Mucosa of gallbladder (tissue), 1 donor: ENCODE measurements at places on chromosomes 3 and 15. TPM values are rescaled to one million over a fixed set of nuclear protein-coding genes. Genes with fewer than 3 reads are reported as not detected.

DNA sequence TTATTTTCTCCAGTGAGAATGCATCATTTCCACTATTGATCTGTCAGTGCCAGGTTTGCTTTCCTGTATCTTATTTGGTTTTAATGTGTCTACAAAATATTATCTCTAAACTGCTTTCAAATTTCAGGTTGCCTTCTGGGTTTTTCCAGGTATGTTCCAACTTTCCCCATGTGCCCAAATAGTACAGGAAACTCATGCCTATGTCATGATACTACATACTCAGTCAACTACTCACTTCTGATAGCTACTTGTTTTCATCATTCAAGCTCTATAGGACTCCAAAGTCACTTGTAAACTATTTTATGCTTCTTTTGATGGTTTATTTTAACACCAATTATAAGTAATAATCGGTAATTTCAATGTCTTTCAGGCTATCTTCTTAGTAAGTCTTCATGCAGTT is 134.8 kb upstream of the TTC14 start:
- no peak for DNase-seq

DNA sequence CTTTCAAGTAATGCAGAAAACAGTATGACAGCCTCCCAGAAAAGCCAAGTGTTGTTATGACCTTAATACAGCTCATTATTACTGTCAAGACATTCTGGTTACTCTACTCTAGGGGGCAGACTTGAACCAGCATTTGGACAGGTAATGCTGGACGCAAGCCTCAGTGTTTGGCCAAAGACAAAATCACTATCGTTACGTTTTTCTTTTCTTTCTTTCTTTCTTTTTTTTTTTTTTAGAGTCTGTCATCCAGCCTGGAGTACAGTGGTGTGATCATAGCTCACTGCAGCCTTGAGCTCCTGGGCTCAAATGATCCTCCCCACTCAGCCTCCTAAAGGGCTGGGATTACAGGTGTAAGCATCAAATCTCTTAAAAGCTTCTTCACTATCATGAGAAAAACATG is 29.4 kb upstream of the TMEM45A start:
- DNase-seq, result peak; percentile 33

DNA sequence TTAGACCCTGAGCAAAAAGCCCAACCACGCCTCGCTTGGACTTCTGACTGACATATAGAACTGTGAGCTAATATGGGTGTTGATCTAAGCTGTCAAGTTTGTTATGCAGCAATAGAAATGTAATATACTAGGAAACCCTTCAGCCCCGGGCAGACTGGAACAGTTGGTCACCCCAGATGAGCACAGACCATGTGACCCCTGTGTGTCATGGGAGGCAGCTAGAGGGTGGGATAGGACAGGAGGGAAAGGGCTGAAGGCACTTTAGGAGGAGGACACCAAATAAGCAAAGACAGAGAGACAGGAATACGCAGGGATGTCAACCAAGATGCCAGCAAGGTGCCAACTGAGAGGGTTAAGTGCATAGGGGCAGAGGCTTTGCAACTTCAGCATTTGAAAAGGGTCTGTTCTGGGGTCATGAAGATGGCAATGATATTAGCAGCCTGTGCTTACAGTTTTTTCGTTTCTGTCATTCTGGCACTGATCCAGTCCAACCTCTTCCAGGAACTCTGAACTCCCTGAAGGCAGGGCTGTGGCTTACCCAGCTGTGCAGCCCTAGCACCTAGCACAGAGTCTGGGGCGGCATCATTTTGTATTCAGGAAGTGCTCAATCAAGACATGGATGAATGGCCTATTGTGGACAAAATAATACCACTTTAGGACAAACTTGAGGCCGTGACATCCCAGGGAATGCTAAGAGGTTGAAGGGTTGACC is 51.4 kb downstream of the HES1 start:
- no peak for DNase-seq

GRCh38 chr3:173893066-173893465 is 495.5 kb downstream of the NLGN1 start:
- no peak for DNase-seq

GRCh38 chr3:6119367-6119766 is 741.5 kb upstream of the GRM7 start:
- DNase-seq, result no peak

GRCh38 chr3:69686056-69686455 is 53.2 kb upstream of the MITF start:
- no peak for DNase-seq

GRCh38 chr15:92883876-92884435 is 16.2 kb upstream of the CHD2 start:
- DNase-seq, result no peak

- DNase-seq, result no peak
Observed at GRCh38 chr15:80317389-80318182, 65.6 kb upstream of the CTXND1 start.

DNA sequence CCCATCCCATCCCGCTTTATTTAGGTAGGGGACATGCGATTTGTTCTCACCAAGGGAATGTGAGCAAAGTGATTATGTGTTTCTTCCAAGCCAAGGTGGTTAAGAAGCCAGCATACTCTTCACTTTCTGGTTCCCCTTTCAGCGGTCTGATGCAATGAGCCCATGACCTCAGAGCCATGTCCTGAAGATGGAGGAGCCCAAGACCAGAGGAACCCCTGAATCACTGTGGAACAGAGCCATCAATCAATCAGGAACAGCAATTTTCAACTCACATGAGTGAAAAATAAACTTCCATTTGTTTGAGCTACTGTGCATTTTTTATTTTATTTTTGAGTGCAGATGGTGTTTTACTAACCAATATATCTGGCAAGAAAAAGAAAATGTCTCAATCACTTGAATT is 10.8 kb downstream of the THRB start:
- DNase-seq, result no peak

MDFIC2 gene
- total RNA-seq, result not detected

- DNase-seq, result no peak
Observed at GRCh38 chr3:20104167-20104661, 64.0 kb downstream of the KAT2B start.

DNA sequence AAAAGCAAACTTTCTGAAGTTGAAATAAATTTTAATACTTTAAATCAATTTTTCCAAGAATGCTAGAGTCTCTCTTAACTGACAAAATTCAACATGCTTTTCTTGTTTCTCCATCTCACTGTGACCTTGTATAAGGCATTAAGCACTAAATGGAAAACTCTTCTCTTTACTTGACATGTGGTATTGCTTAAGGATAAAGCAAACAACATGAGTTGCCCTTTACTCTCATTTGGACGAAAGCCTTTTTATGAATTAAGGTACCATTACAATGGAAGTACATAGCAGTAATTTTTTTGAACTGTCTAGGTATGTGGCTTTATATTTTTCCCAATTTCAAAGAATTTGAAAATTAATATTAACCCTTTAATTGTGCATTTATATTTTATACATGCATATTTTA is 1.4 kb downstream of the STRIT1 start:
- DNase-seq, result no peak

GRCh38 chr15:40084650-40085049 is 24.0 kb downstream of the BMF start:
- no peak for DNase-seq

MGLL gene
- 193 TPM for total RNA-seq

GRCh38 chr3:59660376-59660775 is 610.6 kb upstream of the CFAP20DC start:
- DNase-seq, result no peak

DAZL gene
- not detected for total RNA-seq

GRCh38 chr3:127090218-127091160 is 102.4 kb upstream of the PRR23E start:
- no peak for DNase-seq

CP gene
- 2.0 TPM for total RNA-seq

ZNF501 gene
- total RNA-seq, result 5.6 TPM

CHRNA7 gene
- total RNA-seq, result 4.2 TPM

ALAS1 gene
- 62.4 TPM for total RNA-seq
